Activated CD8-positive, alpha-beta memory T cell treated with anti-CD3 and anti-CD28 coated beads for 1 hour (primary cell): ENCODE measurements at places on chromosomes 5 and 9.

DNA sequence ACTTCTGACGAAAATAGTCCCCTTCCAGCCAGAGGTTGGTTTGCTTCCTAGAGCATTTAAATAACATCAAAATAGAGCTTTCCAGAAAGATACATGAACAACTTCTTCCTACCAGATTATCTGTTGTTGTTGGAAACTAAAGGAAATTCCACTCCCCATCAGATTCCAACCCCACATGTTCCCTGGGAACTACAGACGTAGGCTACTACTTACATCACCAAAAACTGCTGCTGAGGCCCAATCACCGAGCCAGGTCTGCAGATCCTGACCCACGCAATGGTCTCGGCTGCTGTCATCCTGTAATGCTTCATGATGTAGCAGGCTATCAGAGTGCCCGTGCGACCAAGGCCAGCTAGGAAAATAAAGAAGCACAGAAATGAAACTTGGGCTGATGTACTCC lies 73.4 kb downstream of the HABP4 start:
- DNase-seq, result no peak

- no peak for DNase-seq
These were observed 15.0 kb downstream of the NINJ1 start for GRCh38 chr9:93118863-93119702.

GRCh38 chr5:149872351-149873040 lies 72.1 kb downstream of the PDE6A start:
- DNase-seq, result no peak

DNA sequence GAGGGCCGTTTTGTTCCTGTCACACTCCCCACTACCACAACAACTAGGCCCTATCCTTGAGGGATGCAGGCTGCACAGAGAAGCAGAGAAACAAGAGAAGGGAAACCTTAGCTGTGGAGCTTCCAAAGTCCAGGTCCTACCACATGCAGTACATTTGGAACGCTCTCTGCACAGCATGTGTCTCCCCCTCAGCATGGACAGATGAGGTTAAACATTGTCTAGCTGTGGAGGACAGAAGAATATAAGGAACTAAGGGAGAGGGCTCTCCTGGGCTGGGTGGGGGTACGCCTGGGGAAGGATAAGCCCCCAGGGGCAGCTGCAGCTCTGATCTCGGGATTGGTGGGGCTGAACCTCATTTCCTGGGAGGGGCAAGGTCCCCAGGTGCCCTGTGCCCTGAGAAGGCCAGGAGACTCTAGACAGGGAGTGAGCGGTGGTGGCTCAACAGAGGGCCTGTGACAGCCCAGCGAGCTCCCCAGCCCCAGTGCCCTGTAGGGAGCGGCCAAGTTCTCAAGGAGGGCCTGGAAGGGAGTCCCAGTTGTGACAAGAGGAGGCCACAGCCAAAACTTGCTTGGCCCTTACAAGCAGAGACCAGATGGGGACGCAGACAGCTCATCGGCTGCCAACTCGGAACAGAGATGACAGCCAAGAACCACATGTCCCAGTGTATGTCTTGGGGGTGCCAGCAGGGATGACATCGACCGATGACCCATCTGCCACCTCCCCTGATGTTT lies 30.1 kb downstream of the TSPAN17 start:
- DNase-seq, result no peak

GRCh38 chr5:19564036-19564435 lies 424.0 kb downstream of the CDH18 start:
- no peak for DNase-seq

DNA sequence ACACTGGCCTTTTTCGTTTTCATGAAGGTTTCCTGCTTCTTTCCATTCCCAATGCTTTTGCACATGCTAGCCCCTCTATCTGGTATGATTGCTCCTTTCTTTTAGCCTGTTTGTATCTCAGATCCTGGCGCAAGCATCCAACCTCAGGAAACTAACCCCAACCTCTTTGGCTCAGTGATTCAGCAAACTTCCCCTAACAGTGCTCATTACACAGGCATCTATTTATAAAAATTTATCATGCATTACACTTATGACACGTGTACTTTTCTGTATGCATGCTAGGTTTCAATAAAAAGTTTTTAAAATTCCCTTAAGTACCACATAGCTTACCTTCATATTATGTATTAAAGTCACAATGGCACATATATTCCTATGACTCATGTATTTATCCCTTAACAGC lies 218.9 kb downstream of the EPB41L4A start:
- no peak for DNase-seq

- DNase-seq, result no peak
These were observed 7.4 kb downstream of the C5orf46 start for GRCh38 chr5:147898875-147899401.

- DNase-seq, result no peak
These were observed 9.2 kb downstream of the INSYN2B start for GRCh38 chr5:169970911-169971765.

DNA sequence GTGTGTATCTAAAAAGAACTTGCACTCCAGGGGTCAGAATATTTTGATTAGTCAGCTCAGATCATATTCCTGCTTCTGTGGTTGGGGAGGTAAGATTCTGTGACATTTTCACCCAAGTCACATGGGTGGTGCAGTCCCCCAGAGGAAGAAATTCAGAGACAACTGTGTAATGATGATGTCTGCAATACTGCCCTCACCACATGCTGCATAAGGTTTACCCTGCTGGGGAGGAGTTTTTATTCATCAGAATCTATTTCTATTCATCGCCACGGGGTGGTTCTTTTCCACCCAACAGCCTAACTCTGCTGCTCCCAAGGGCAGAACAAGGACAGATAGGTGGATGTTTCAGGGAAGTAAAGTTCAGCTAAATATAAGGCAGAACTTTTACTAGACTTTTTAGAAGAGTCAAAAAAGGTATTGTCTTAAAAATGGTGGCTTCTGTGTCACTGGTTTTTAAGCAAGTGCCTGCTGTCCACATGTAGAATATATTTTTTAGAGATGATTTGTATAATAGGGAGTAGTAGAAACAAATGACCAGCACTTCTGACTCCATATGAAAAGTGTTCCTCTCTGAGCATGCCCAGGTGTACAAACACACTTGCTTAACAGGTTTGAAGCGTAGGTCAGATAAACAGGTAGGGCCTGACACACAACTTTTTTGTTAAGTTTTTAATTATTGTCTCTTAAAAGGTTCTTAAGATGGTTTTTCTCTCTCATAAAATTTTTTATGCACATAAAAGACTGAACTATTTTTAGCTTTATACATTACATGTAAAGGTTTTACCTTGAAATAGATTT lies 352.7 kb downstream of the LRRC70 start:
- no peak for DNase-seq

GRCh38 chr9:105385381-105385985 lies 62.4 kb upstream of the FSD1L start:
- no peak for DNase-seq

GRCh38 chr9:109771087-109771486 lies 8.9 kb upstream of the PALM2AKAP2 start:
- no peak for DNase-seq

DNA sequence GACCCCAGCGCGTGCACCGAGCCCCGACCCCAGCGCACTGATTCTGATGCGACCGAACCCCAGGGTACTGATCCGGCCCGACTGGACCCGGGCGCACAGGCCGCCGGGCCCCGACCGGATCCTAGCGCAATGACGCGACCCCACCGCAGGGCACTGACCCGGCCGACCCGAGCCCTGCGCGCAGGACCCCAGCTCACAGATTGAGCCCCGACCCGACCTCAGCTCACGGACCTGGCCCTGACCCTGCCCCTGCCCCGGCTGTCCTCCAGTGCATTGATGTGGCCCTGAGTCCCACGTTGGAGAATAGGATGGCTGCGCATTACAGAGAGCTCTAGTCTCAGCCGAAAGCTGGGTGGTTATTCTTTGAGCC lies 438 bp downstream of the TRIP13 start:
- DNase-seq, result no peak

GRCh38 chr9:108259917-108260675 lies 595.7 kb downstream of the ACTL7B start:
- no peak for DNase-seq

DNA sequence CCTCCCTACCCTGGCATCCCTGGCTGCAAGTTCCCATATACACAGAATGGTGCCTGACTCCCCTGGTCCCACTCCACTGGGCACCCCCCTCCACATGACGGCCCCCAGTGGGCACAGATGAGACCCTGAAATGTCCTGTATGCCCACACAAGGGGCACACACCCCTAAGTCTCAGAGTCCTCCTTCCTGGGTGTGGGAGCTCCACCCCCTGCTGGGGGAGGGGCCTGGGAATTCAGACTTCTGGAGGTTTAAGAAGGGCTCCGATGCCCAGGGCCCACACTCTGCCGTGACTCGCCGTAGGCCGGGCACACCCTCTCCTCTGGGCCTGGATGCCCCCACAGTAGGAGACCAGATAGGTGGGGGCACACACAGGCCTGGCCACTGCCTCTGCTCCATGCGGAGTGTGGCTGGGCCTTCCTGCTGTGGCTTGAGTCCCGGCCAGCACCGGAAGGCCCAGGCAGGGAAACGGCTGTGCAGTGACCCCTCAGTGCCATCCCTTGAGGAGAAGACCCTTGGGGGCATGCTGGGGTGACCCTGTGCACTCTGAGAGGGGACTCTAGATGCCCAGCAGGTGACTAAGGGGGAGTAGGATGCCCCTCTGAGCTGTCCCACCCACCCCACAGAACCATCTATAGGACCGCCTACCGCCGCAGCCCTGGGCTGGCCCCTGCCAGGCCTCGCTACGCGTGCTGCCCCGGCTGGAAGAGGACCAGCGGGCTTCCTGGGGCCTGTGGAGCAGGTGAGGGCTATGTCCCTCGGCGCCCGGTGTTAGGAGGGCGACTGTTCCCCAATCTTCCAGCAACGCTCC lies 6.5 kb downstream of the EGFL7 start:
- DNase-seq, result no peak

GRCh38 chr5:7251132-7251531 lies 144.8 kb upstream of the ADCY2 start:
- DNase-seq, result no peak

- no peak for DNase-seq
These were observed at the start of gene NPR3 for GRCh38 chr5:32710550-32711361. Gene NPR3, plus strand, starts transcription at chr5:32711321. Its CDS starts 456 bp downstream, at chr5:32711777.

GRCh38 chr5:38208782-38209378 lies 49.5 kb upstream of the EGFLAM start:
- no peak for DNase-seq

GRCh38 chr9:13817754-13818278 lies 496.1 kb downstream of the NFIB start:
- no peak for DNase-seq

DNA sequence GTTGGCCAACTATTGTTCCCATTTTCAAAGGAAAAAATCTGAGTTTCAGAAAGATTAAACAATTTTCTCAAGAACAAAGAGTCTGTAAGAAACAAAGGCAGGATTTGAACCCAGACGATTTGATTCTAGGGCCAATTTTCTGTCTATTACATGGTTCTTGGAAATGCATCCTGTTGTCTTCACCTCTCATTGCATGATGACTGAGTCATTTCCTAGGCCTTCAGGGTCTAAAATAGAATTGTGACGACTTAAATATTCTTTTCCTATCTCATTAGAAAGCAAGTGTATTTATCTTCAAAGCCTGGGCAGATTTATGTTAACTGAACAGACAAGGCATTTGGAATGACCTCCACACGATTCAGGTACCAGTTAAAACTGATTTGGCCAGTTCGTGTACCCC lies 512.9 kb downstream of the NTRK2 start:
- no peak for DNase-seq

GRCh38 chr5:54695198-54695966 lies 177.8 kb downstream of the SNX18 start:
- no peak for DNase-seq
